ENCODE measurements at places on chromosomes 11 and 22.
A peak's percentile ranks its signal among the peaks of the same experiment; 100 is the strongest.

DNA sequence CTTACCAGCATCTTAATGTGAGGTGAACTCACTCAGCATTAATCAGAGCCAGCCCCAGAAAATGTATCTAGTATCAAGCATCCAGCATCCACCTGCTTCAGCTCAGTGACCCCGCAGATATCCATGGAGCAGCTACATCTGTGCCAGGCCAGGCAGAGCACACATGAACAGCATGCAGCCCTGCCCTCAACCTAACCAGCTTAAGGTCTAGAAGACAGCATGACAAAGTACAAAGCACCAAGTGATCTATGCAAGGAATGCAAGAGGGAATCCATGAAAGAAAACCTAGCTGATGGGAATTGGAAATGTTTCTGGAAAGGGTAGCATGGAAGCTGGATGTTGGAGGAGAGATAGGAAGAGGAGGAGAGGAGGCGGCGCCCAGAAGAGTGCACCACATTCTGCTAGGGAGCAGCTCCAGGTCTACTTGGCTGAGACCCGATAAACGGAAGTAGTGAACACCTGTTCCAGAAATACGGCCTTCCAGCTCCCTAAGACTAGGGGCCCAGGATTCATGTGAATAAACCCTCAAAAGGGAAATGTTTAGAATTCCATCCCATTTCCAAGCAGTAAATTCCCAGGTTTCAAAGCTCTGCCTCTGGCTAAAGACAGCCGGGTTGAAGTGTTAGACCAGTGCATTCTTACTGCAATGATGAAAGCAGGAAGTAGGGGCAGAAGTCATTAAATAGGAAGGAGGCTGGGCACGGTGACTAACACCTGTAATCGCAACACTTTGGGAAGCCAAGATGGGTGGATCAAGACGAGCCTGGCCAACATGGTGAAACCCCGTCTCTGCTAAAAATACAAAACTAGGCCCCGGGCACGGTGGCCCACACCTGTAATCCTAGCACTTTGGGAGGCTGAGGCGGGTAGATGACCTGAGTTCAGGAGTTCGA is 23.5 kb upstream of the L3MBTL2 start:
- DNase-seq: no peak

DNA sequence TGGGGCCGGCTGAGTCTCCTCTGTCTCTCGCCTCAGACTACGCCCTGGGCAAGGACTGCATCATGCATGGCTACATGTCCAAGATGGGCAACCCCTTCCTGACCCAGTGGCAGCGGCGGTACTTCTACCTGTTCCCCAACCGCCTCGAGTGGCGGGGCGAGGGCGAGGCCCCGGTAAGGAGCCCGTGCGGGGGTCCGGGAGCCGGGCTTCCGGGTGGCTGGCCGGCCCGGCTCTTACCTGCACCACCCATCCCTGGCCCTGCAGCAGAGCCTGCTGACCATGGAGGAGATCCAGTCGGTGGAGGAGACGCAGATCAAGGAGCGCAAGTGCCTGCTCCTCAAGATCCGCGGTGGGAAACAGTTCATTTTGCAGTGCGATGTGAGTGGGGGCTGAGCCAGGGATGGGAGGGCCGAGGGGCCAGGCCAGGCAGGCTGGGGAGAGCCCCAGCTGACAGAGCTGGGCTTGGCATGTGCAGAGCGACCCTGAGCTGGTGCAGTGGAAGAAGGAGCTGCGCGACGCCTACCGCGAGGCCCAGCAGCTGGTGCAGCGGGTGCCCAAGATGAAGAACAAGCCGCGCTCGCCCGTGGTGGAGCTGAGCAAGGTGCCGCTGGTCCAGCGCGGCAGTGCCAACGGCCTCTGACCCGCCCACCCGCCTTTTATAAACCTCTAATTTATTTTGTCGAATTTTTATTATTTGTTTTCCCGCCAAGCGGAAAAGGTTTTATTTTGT is 4.1 kb upstream of the ANKRD13D start:
- DNase-seq: no peak

DNA sequence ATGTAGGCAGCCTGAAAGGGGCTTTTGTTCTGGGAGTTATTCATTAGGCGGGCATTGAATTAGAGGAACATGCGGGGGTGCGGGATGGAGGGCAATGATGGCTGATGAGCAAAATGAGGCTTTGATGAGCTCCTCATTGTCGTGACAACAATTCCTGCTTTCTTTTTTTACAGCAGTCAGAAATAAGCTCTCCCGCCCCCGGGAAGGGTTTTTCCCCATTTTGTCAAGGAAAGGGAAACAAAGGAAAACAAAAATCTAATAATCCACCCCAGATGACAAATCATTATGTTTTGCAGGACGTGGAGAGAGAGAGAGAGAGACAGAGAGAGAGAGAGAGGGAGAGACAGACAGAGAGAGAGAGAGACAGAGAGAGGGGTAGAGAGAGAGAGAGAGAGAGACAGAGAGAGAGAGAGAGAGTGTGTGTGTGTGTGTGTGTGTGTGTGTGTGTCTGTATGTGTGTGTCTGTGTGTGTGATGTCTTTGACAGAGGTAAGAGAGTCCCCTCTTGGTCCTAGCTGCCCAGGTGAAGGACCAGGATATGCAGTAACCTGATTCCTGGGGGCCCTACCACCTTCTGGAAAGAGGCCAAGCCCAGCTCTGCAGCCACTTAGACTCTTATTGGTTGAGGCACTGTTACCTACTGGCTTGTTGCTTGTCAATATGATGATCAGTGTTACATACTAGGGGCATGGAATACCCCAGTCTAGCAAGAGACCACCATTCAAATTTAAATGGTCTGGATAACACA is 46.7 kb upstream of the PARVA start:
- peak; percentile 62 for DNase-seq

DNA sequence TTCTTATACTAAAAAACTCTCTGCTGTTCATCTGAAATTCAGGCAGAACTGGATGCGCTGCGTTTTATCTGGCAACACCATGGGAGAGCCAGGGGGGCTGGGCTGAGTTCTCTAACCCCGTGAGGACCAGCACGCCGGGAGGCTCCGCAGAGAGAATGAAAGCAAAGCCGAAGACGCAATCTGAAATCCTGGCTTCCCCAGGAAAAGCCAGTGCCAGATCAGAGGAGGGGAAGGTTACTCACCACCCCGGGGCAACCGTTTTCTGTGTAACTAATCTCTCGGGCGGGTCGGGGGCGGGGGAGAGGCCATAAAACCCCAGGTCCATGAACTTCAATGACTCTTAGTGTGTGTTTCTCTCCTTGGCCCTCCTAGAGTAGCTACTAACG is 99.4 kb downstream of the SHANK2 start:
- DNase-seq: no peak

DNA sequence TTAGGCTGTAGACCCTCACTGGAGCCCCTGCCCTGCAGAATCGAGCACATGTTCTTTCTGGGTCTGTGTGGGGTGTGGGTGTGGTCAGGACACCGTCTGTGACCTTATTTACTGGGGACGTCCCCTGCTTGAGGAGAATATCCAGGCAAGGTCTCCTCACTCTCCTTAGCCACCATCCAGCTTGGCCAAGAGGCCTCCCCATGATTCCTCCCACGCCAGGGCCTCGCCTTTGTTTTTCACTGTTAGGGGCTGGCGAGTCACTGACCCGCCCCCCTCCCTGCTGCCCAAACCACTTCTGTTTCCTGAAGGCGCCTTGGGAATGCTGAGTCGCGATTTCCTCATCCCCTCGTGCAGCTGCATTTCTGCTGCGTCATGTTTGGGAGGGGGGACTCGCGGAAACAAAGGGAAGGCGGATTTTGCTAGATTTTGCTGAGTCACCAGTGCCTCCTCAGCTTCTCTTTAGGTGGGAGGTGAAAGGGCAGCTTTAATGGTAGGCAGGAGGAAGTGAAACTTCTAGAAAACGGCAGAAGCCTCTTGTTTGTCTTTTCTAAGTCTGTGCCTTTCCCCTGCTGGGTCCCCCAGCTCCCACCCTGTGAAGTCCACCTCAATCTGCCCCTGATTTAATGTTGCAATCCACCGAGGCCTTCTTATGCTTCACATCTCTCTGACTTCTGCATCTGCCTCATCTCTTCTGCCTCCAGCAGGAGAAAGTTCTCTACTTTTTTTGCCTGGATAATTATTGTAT is 4.0 kb upstream of the HMOX1 start:
- peak; percentile 98 for DNase-seq

- DNase-seq: no peak
Observed at GRCh38 chr11:106424111-106424510, 346.6 kb downstream of the AASDHPPT start.

DNA sequence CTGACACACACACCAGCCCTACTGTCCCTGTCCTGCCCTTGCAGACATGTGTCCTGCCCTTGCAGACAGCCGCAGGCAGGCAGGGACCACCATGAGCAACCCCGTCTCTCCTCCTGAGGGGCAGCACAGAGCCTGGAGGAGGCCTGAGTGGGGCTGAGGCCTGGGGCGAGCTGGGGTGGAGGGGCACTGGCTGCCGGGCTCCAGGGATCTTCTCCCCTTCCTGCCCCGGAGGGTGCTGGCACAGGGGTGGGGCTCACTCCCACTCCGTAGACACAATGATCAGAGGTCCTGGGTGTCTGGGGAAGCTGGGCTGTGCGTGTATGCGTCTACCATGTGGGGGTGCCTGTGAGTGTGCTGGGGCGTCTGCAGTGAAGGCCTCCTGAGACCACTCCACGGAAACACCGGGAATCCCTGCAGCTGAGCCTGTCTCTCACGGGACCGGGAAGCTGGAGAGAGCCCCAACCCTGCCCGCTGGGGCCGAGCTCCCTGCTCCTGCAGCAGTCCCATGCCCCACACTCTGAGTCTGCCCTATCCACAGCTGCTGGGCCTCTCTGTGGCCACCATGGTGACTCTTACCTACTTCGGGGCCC is 588 bp downstream of the TSPAN32 start:
- no peak for DNase-seq

- no peak for DNase-seq
Observed at GRCh38 chr11:34655335-34656008, 34.6 kb downstream of the EHF start.

GRCh38 chr11:102610200-102610599 is 14.9 kb downstream of the MMP20 start:
- DNase-seq: no peak

GRCh38 chr11:106813806-106814205 is 204.5 kb downstream of the GUCY1A2 start:
- DNase-seq: no peak

DNA sequence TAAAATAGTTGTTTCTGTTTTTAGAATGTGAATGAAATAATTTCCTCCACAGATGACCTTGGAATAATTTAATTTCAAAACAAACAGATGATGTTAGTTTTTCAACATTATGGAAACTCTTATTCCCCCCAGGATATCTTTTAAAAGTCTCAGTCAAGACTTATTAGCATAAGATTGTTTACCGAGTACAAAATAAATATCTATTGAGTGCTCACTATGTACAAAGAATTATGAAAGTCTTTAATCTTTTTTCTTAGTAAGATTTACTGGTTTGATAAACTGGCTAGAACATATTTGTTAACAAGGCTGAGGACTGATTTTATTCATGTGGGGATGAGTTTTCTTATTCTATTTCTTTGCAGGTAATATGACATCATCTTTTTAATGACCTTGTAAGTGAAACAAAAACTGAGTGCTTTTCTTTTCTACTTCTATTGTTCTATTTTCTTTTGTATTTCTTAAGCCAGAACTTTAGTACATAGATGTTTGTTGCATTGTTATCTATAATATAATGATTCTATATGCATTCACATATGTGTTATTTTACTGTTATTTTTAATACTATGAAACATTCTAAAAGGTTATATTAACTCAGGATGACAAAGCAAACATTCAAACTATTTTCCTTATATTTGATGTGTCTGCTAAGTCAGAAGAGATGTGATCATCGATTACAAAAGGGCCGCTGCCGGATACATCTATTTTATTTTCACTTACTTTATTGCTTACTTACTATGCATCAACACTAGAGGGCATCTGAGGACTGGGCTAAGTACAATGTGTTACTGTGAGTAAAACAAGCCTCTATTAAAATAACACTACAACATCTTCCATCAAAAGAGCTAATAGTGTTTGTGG is 111.0 kb upstream of the ARHGAP42 start:
- peak; percentile 64 for DNase-seq

- DNase-seq: no peak
Observed at GRCh38 chr11:1053121-1053901, 16.8 kb upstream of the MUC6 start.

GRCh38 chr11:79241205-79241851 is 199.5 kb downstream of the TENM4 start:
- no peak for DNase-seq

DNA sequence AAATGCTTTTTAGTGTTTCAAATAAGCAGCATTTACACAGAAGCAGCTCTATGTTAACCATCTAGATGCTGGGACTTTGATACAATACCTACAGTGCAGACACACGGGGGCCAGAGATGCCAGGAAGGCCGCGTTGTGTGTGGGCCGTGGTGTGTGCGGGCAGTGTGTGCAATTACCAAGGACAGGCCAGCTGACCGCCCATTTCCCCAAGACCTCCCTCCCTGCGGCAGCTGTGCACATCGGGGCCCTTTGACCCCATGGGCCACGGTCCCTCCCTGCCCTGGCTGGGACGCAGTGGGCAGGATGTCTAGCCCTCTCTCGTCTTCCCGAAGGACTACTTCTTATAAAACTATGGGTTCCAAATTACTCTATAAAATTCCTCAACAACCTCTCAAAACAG is 38.4 kb downstream of the CLTCL1 start:
- DNase-seq: no peak

- no peak for DNase-seq
Observed at GRCh38 chr11:128048121-128048520, 539.2 kb downstream of the ETS1 start.

DNA sequence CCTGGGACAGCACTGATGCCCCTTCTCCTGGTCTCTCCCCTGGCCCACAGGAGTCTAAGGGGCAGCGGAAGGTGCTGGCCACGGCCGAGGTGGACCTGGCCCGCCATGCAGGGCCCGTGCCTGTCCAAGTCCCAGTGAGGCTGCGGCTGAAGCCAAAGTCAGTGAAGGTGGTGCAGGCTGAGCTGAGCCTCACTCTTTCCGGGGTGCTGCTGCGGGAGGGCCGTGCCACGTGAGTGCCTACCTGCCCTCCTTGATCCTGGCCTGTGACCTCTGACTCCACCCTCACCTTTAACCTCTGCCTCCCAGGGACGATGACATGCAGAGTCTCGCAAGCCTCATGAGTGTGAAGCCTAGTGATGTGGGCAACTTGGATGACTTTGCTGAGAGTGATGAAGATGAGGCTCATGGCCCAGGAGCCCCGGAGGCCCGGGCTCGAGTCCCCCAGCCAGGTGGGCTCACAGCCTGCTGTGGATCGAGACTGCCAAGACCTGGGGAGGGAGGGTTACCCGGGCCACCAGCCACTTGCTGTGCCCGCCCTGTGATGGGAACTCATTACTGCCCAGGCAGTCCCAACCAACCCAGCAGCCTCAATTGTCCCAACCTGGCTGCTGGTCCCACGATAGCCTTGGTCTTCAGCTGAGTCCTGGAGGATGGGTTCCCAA is 4.3 kb downstream of the EHBP1L1 start:
- no peak for DNase-seq

DNA sequence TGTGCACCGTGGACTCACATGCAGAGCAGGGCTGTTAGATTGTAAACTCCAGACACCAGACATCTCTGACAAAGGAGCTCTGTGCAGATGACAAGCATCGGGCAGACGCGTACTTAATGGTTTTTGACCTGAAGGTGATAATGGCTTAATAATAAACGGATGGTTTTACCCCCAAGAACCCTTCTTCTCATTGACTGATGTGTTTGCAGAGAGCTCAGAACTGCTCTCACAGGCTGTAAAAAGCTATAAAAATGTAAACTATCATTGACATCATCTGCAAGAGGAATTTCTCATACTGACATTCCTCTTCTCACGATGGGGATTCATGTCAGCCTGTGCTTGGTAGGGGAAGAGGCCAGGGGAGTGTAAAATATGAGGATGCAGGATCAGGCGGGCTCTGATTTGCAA is 8.6 kb upstream of the ARHGAP8 start:
- DNase-seq: no peak

All from neural progenitor cell (in vitro differentiated cells).